ENCODE measurements at places on chromosomes 4 and X.
A peak's percentile ranks its signal among the peaks of the same experiment; 100 is the strongest.

DNA sequence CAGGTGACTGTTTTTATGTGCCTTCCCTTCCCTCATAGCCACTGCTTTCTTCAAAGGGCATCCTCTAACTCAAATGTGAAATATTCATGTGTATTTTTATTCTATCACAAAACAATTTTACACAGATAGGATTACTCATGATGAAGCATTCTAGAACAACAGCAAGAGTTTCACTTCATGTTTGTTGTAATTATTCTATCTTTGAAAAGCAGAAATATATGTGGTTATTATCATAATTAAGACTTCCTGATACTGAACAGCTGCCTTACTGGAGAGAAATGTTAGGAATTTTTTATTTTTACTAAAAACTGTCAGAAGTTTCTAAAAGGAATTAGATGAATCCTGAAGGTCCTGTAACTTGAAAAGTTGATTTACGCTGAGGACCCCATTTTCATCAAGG is 229.1 kb downstream of the PALLD start:
- no peak for DNase-seq

DNA sequence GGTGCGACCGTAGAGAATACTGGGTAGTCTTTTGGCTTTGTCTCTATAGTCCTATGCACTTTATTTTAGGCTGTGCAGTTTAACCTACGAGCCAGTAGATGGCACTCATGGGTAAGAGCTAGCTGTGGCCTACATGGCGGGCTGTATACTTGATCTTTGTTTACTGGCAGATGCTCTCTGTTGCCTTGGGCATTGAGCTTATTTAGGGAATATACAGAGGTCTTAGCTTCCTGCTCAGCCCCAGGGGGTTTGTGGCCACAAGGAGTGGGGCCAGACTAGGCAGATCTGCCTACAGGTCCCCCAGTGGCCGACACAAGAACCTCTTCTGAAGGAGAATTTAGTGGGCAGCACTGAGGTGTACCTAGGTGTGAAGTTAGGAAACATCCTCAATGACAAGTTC is 227.6 kb upstream of the HDX start:
- peak; percentile 42 for DNase-seq

GRCh38 chr4:153483432-153484418 is 17.6 kb downstream of the TMEM131L start:
- DNase-seq: no peak

DNA sequence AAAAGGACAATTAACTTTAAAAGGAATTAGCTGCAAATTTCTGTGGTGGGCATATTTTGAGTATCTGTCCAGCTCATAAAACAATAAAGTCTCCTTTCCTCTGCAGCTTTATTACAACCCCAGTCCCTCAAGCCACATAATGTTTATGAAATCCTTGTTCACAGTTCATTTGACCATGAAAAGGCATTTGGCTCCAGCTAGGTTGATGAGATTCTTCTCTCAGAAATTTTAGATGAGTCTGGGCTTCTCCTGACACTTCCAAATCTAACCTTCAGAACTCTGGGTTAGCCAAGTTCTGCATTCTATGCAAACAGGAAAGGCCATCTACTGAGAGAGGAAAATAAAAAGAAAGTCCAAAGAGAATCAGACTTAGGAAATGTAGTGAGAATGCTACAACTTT is 156.8 kb downstream of the GRXCR1 start:
- no peak for DNase-seq

DNA sequence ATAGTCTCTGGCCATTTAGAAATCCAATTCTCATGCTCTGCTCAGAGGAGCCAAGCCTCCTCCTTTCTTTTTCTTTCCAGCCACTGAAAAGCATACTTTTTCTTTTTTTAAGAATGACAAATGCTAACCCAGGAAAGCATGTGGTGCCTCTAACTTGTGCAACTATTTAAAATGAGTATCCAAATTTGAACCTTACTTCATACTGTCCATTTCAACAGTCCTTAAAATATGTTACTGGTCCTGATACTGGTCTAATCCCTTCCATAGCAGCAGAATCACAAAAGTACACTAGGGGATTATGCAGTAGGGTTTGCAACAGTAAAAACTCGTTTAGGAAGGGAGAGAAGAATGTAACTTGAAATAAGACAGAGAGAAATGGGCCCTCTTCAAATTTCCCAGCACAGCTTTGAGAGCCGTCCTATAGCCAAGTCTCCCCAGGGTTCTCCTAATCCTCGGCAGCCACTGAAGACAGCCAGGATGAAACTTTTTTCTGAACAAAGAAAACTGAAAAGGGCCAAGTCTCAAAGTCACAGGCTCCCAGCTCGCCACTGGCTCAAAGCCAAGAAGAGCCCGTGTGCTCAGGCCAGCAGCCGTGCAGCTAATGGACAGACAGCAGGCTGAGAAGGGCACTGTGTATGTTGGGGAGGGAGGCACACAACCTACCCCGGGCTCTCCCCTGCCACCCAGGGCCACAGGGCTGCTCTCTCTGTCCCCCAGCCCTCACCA is 39.5 kb downstream of the GPC4 start:
- peak; percentile 3 for DNase-seq

- no peak for DNase-seq
Observed at GRCh38 chrX:67723580-67724351, 179.9 kb downstream of the AR start.

DNA sequence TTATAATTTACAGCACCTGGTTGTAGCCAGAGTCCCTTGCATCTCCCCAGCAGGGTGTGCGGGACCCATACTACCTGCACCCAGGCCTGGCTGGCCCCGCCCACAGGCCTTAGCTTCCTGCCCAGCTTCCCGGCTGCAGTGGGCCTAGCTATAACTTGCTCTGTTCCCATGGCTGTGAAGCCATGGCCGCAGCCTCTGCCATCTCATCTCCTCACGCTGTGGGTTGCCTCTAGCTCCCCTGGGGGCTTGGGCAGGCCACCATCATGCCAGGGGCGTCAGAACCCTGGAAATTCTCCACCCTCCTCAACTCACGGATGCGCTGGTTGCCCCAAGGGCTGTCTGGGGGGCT is 26.1 kb upstream of the SORBS2 start:
- DNase-seq: no peak

DNA sequence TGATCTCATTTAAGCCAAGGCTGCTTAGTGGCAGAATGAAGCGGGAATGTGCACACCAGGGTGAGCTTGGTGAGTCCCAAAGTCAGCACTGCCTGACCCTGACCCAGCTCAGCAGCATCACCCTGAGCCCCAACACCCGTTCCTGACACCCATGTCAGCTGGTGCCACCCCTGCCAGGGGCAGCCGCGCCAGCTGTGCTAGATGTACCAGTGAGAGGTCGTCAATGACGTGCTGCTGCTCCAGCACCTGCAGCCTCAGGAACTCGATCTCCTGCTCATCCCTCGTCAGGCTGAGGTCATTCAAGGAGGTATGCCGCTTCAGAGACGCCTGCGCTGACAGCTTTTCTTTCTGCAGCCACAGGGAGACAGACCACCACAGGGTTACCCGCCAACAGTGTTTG is 61.7 kb upstream of the C4orf50 start:
- no peak for DNase-seq

DNA sequence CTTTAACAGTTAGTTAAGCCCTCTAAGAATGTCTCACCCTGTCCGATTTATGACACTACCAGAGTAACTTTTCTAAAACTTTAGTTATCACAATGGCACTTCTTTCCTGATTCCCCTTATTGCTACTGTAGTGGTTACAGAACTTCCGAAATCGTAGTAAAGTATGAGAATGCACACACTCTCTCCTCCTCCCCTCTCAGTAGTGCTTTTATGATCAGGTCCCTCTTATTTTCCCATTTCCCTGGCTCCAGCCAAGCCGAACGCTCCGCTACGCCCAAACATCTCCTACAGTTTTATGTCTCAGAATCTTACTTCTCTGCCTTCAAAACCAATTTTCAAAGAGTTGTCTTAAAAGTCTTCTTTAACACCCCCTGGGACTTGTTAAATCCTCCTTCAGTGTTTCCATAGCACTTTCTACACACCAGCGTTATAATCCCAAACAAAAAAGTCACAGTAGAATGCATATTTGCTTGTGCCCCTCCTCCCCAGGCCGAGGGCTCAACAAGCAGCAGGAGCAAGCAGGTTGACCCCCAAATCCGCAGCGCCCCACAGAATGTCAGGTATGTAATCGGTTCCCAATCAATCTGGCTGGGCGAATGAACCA is 671 bp downstream of the HPF1 start:
- no peak for DNase-seq

GRCh38 chr4:161799710-161800109 is 364.1 kb downstream of the FSTL5 start:
- no peak for DNase-seq

DNA sequence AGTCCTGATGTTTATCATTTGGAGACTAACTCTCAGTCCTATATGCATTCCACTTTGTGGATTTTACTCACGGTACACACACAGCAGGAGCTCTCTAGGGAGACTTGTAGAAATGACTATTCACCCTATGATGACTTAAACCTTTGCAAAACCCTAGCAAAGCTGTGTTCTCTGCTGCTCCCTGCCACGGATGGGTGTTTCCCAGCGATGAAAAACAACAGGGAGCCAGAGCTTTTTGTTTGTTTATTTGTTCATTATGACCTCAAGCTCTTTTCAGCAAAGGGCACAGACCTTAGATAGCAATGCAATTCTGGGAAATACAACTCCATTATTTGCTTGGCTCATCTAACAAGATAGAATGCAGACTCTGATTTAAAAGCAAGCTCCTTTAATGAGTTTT is 156.6 kb downstream of the GRIA3 start:
- DNase-seq: no peak

GRCh38 chr4:62398318-62398717 is 1198.2 kb downstream of the ADGRL3 start:
- DNase-seq: no peak

DNA sequence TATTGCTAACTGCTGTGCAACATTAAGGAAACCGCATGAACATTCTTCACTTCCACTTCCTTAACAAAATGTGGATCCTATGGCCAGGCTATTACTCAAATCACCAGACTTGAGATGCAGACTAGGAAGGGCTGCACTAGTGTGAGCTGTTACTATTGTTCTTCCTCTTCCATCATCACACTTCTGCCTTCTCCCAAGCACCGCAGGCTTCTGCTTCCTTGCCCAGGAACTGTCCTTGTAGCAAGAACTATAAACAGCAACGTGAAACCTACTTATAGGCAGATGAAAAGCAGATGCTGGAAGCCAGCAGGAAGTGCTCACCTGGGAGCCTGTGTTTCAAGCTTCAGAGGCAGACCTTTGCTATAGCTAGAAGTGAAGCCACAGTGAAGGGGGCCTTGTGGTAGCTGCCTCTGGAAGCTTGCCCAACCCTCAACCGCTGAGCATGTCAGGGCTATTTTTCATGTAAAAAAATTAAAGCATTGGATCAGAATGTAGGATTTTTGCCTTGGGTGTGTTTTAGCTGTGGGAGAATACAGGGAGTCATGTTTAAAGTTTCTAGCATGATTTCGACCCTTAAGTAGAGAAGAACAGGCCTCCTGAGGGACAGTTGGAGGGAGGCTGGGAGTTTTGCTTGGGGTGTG is 43.9 kb downstream of the CLNK start:
- no peak for DNase-seq

- no peak for DNase-seq
Observed at GRCh38 chr4:144578681-144579080, 67.3 kb upstream of the HHIP start.

DNA sequence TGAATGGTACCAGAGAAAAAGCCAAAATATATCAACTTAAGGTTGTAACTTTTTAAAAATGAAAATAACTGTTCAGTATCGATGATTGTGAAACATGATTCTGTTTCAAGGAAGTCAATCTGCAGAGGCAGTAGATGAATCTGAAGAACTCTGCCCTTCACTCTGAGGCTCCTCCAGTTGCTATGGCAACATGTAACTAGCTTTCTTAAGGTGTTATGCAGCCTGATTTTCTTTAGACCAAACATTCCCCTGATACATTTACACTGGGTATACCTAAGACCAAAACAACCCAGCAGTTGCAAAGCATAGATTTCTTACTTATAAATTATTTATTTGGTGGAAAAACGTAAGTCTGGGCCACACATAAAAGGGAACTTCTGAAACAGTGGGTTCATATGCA is 133.6 kb upstream of the RASGEF1B start:
- DNase-seq: no peak

- DNase-seq: no peak
Observed at GRCh38 chr4:13558881-13559280, 14.6 kb upstream of the NKX3-2 start.

DNA sequence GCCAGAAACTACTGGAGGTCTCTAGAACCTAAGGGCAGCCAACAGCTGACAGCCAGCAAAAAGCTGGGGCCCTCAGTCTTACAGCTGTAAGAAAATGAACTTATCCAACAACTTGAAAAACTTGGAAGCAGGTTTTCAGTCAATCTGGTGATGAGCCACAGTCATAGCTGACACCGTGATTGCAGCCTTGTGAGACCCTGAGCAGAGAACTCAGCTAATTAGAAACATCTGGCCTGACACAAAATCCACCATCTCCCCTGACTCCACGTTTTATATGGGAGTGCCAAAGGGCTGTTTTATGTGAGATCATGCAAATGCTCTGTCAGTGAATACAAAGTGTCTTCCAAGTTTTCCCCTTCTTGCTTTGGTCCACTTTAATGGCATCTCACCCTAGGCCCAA is 198.8 kb upstream of the DCAF8L1 start:
- no peak for DNase-seq

GRCh38 chrX:152821145-152821765 is 9.3 kb downstream of the CETN2 start:
- DNase-seq: peak; percentile 60

Data from D341Med (cell line).